CD4-positive, alpha-beta T cell treated with Interleukin-10 for 1 hour (primary cell): ENCODE measurements at places on chromosomes 5 and 9.
A peak's percentile ranks its signal among the peaks of the same experiment; 100 is the strongest.

- no peak for DNase-seq
These were observed 17.1 kb downstream of the BTNL3 start for GRCh38 chr5:181005791-181006190.

DNA sequence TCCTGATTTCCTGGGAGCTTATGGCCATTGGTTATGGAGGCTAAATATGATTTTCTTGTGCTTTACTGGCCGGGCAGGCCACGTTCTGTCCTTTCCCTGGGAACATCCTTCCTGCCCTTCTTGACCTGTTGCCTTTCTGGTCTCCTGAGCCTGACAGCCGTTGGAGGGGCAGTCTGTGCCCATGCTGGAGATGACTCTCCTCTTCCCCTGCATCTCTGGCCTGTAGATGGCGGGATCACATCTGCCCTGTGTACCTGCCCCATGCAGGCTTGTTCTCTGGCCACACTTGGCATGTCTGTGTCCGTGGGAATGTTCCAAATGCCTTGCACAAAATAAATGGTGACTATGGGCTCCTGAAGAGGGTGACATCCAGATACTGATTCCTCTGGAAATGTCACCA is 253.1 kb upstream of the IRX4 start:
- no peak for DNase-seq

DNA sequence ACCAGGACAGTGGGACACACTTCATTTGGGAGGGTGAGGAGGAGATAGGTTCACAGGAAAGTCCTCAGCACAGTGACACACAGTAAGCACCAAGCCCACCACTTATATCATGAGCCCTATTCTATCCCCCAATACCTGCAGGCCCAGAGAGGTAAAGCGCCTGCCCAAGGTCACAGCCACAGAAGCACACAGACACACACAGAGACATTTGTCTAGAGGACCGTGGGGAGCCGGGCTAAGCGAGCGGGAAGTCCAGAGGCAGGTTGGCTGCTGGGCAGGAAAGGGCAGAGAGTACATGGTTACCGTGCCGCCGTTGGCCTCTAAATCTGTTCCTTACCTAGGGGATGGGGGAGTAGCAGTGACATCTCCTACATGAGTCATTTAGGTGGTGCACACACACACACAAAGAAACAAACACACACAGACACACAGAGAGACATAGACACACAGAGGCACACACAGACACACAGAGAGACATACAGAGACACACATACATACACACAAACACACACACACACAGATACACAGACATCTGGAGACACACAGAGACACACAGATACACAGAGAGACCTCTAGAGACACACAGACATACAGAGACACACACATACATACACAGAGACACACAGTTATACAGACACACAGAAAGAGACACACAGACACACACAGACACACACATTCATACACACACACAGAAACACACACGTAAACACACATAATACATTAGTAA is 15.9 kb upstream of the DUSP1 start:
- no peak for DNase-seq

DNA sequence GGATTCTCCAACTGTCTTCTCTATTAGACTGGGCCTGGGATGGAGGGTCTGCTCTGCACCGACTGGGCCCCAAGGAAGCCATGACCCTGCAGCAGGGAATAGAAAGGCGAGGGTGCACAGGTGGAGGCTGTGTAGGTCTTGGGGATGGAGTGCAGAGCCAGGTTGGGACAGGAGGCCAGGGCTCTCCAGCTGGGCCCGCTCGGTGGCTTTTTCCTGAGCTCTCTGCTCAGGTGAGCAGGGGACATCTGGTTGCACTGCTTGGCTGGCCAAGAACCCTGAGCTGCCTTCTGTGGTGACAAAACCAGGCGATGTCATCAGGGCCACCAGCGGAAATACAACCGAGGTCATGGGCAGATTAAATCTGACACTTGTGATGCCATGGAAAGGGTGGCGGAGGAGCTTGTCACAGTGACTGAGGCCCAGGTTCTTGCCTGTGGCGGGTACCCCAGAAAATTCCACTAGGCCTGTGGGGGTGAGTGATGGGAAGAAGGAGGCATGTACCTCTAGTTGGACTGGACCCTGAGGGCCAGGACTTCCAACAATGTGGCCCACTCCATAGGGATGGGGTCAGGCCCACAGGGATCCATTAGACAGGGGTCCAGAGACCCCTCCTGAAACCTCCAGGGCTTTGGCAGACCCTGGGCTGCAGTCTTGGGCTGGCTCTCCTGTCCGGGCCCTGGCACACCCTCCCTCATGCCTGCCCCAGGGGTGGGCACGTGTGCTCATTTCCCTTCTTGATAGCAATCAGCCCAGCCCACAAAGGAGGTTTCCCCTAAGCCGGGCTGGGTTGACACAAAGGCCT is 4.4 kb upstream of the IL3 start:
- peak; percentile 69 for DNase-seq

GRCh38 chr5:57696825-57697570 is 214.4 kb upstream of the ACTBL2 start:
- no peak for DNase-seq

DNA sequence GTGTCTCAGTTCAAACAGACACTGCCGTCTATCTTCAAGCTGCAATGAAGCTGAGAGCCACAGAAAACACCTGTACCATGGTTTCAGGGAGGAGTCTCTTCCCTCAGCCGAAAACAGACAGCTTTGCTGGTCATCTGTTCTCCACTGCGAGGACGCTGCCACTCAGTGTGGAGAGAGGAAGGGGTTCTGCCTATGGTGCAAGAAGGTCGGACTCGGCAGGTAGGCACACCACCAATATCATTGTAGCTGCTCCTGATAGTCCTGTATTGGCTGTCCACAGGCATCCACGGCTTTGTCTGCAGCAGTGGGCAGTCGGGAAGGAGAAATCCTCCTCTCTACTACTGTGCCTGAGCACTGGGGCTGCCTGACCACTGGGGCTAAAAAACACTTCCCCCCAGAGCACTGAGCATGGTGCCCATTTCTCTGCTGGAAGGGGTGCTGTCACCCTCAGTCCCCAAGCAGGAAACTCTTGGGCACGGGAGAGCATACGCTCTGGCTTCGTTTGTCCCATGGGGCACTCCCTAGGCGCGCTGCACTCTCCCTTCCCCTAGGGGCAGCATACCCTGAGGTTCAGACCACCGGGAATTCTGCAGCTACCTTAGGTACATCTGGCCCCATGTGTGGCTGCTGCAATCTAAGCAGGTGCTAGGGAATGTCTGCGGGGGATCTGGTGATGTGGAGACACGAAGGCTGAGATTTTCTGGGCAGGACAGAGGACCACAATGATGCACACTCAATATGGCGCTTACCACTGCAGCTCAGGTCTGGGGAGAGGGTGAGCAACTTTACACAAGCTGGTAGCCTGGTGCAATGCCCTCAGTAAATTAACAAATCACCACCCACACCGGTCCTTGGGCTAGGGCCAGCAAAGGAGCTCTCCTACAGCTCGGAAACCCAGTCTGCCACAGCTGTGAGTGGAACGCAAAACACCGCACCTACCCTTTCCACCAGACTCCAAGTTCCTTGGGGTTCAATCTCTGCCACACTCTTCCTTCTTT is 880.9 kb upstream of the SEMA6A start:
- DNase-seq: no peak

GRCh38 chr5:372556-372995 is 51.1 kb downstream of the AHRR start:
- DNase-seq: no peak

GRCh38 chr9:89498852-89499480 is 1.1 kb upstream of the SEMA4D start:
- DNase-seq: peak; percentile 71

- DNase-seq: peak; percentile 24
These were observed 179.7 kb upstream of the ANKRD55 start for GRCh38 chr5:56412601-56413379.

GRCh38 chr9:114864471-114864870 is 58.6 kb upstream of the TNFSF15 start:
- DNase-seq: no peak

GRCh38 chr9:116861321-116861720 is 174.2 kb downstream of the TRIM32 start:
- DNase-seq: no peak

- DNase-seq: no peak
These were observed 37.3 kb downstream of the CAPSL start for GRCh38 chr5:35900972-35901695.

- no peak for DNase-seq
These were observed 267.7 kb upstream of the SMARCA2 start for GRCh38 chr9:1747417-1747967.

DNA sequence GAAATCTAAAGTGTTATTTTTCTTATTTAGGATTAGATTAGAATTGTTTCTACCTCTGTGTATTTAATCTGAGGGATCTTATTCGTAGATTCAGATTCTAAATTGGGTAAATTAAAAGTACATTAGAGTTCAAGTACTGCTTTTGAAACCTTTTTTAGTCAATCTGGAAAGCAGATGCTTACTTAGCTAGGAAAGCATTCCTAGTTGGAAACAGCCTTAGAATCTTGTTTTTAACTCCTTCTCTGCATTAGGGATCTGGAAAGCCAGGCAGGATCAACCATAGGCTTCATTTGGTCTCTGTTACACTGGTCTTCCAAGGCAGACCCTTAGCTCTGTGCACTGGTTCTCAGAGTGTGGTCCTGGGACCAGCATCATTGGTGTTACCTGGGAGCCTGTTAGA is 247.4 kb downstream of the NR3C1 start:
- DNase-seq: no peak

DNA sequence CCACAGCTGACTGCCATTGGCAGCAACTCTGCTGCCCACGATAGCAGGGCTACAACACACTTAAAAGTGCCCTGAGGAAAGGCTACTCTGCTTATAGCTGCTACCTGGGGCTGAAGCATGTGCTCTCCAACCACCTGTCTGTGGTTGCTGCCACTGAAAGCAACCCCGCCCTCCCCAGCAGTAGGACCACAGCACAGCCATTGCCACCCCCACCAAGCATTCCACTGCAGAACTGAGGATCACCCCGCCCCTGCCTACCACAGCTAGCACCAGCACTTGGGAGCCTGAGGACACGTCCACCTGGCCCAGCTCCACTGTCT is 85.8 kb downstream of the LPAR1 start:
- no peak for DNase-seq

DNA sequence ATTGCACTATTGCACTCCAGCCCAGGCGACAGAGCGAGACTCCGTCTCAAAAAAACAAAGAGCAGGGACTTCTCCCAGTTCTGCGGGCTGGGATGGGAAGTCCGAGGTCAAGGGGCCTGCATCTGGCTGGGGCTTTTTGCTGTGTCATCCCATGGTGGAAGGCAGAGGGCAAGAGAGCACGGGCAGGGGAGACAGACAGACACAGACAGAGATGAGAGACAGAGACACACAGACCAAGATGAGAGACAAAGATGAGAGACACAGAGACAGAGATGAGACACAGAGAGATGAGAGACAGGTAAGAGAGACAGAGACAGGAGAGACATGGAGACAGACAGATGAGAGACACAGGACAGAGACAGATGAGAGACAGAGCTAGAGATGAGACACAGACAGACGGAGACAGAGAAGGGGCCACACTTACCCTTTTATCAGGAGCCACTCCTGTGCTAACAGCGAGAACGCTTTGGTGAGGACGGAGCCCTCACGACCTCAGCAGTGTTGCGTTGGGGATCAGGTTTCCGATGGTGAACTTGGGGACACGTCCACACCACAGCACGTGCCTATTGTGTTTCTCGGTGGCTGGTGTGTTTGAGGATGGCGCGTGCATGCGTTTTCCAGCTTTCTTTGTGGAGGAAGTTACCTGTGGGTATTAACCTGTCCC is 8.9 kb upstream of the TOR4A start:
- DNase-seq: no peak
